ENCODE measurements at places on chromosomes 3 and 15.

DNA sequence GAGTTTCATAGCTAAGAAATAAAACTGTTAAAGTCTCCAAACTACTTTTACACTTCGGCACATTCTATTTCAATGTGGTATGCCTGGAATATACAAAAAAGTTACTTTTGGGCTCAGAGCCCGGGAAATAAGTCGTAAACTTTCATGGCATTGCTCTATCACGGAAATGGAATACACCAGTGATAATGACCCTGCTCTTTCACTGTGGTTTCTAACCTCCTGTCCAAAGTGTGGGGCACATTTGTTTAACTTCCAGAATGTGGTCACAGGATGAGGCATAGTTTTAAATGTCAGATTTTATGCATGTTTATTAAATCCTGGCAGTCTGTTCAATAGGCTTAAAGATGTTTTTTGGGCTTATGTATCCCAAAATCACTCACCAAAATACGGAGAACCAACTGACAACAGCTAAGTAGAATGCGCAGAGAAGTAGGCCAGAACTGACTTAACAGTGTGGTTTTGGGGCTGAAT is 5.1 kb downstream of the CXCR6 start:
- no peak for DNase-seq

DNA sequence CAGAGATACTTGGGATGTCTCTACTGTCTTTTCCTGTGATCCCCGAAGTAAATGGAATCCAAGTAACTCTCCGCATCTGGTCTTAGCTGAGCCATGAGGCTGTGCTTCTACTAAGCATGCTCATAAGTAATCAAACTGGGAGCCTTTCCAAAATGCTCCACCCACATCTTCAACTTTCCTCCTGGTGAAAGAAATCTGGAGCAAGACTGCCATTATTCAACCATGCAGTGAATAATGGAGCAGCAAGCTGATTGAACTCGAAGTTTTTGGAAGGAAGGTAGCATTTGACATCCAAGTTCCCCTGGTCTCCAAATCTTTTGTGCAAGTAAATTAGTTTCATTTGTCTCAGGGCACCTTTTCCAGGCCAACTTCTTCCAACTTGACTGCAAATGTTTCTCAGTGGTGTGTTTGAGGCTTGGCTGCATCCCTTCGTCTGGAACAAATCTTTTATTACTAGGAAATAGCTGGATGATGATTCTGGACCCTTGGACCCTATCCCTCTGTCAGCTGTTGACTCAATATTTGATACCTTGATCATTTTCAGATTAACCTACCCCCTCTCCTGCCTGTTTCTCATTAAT is 19.4 kb downstream of the GXYLT2 start:
- no peak for DNase-seq

DNA sequence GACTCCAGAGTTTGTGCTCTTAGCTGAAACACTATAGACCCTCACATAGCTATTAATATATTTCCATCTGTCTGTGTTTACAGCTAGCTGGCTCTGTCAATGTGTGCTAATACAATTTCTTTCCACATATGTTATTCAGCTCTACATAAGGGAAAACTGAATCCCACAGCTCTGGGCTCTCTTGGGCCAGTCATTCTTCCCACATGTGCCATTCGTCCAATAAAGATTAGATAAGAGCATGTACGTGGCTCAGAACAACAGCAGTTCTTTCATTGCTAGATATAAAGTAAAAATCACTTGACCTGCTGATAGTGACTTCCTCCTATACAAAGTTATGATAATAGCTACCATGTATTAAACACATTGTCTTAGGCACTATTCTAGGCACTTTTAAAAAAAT is 2.8 kb upstream of the ILDR1 start:
- no peak for DNase-seq

- DNase-seq = no peak
These were observed 16.6 kb upstream of the KLF13 start for GRCh38 chr15:31309893-31310606.

- no peak for DNase-seq
These were observed 104.4 kb downstream of the DNAJB8 start for GRCh38 chr3:128362026-128362965.

GRCh38 chr15:40277471-40277870 is 5.4 kb downstream of the ANKRD63 start:
- DNase-seq = no peak

DNA sequence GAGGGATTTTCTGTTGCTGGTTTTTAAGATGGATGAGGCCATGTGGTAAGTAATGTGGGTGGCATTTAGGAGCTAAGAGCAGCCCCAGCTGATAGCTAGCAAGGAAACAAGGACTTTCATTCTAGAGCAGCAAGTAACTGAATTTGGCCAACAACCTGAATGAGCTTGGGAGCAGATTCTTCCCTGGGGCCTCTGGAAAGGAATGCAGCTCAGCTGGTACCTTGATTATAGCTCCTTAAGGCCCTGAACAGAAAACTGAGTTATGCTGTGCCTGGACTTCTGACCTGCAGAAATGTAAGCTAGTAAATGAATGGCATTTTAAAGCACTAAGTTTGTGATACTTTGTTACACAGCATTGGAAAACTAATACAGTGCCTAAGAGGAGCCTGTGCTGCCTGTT is 565.5 kb downstream of the PDCD6IP start:
- DNase-seq = no peak

GRCh38 chr15:37071134-37071533 is 29.2 kb downstream of the MEIS2 start:
- no peak for DNase-seq

- no peak for DNase-seq
These were observed 29.8 kb downstream of the SPICE1 start for GRCh38 chr3:113485161-113485609.

- DNase-seq = no peak
These were observed 4.6 kb upstream of the NIT2 start for GRCh38 chr3:100329800-100330489.

GRCh38 chr15:55151631-55152030 is 45.1 kb downstream of the RSL24D1 start:
- DNase-seq = peak; percentile 71

DNA sequence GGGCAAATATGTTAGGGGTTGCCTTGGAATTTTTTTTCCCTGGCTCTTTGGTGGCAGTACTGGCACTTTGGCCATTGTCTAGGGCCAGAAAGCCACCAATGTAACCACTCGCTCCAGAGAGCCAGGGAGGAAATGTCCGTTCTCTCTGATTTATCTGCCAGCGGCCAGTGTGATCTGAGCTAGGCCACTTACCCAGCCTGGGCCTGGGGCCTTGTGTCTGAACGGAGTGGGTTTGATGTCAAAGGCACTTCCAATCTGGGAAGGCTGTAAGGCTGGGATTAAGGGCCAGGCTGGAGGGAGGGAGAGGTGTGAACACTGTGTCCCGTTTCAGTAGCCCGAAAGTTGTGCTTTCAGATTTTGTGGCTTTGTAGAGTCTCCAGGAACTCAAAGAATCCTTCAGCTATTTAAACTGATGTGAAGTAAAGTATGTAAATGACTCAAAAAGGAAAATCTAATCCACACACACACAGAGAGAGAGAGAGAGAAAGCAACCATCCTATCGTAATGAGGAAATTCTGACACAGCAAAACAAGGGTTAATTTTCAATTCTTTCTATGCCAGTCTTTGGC is 271.0 kb downstream of the PDZRN3 start:
- no peak for DNase-seq

GRCh38 chr3:182969277-182969676 is 11.1 kb downstream of the DCUN1D1 start:
- no peak for DNase-seq

DNA sequence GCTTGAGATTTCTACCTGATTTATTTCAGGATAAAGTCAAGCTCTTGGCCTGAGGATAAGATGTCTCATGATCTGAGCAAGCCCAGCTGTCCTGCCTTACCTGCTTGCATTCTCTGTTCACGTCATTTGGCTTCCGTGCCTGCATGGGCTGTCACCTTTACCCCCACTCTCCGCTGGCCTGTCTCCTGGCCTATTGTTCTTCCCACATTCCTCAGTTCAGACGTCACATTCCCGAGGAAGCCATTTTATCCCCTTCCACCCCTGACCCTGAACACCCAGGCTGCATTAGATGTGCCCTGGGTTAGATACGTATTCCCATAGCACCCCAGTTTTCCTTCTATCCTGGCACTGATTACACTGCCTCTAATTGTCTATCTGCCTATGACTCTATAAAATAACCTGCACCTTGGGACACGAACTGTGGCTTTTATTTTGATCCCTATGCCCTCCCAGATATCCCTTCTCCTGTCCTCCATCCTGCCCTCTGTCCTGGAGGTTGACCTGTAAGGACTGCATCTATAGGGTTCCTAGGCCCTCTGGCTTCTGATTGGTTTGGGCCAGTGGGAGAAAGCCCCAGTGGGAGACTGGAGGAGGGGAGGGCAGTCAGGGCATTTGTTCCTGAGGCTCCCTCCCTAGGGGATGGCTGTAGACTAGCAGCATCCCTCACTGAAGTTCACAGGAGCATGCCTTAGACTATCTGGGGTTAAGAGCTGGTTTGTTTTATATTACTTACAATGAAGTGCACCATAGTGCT is 19.2 kb upstream of the UBE2Q2 start:
- DNase-seq = no peak
